Fibroblast of lung (primary cell): ENCODE measurements at places on chromosomes 6 and 20. TPM values are rescaled to one million over a fixed set of nuclear protein-coding genes. Genes with fewer than 3 reads are reported as not detected.

DNA sequence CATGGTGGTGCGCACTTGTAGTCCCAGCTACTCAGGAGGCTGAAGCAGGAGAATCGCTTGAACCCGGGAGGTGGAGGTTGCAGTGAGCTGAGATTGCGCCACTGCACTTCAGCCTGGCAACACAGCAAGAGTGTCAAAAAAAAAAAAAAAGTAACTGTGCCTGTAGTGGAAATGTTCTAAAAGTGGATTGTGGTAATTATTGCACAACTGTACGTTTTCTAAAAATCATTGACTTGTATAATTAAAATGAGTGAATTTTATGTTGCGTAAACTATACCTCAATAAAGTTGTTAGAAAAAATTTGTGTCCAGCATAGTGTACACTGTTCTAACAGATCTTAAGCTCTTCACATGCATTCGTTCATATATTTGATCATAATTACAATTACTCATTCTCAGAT lies 5.5 kb downstream of the SEC23B start:
- no peak overlapping the region for H3K4me3 ChIP-seq
- H3K27me3 ChIP-seq: no peaks in the 10 kb centered on the region
- H3K4me1 ChIP-seq: no peaks in the 10 kb centered on the region
- DNase-seq: no peak

DNA sequence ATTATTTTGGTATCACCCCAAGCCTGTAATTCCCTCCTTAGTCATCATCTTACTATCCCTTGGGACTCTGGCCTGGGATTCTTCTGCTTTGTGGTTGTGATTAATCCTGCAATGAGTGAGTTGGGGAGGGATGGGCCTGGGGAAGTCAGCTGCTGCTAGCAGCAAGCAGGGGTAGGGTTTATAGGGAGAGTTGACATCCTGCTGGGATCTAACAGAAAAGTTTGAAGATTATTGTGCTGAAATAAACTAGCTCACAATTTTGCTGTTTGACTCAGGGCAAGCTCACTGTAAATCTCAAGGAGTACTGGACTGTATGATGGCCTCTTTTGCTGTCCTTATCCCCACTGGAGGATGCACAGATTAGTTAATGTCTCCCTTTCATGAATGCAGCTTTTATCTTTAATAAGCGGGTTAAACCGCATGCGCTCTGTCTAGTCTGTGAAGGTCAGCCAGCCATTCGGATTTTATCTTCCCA lies 83.4 kb downstream of the JARID2 start:
- H3K36me3 ChIP-seq: no peaks in the 10 kb centered on the region
- peak; percentile 91 for DNase-seq
- no peak overlapping the region for H3K27ac ChIP-seq

- H3K4me3 ChIP-seq: no peak overlapping the region
- DNase-seq: no peak
- H3K27ac ChIP-seq: no peak overlapping the region
- no peaks in the 10 kb centered on the region for H3K36me3 ChIP-seq
- no peaks in the 10 kb centered on the region for H3K27me3 ChIP-seq
- H3K4me1 ChIP-seq: peaks cover 4% of the 10 kb centered on the region
These were observed 108.4 kb downstream of the SLX4IP start for GRCh38 chr20:10543480-10543879.

- DNase-seq: no peak
- H3K27ac ChIP-seq: no peak overlapping the region
- H3K27me3 ChIP-seq: no peaks in the 10 kb centered on the region
- no peaks in the 10 kb centered on the region for H3K36me3 ChIP-seq
These were observed 125.9 kb downstream of the COL9A1 start for GRCh38 chr6:70176842-70177550.

GRCh38 chr6:143901885-143902750 lies 37.8 kb downstream of the ZC2HC1B start:
- peak; percentile 82 for DNase-seq
- H3K4me1 ChIP-seq: no peaks in the 10 kb centered on the region
- H3K27me3 ChIP-seq: no peaks in the 10 kb centered on the region

DNA sequence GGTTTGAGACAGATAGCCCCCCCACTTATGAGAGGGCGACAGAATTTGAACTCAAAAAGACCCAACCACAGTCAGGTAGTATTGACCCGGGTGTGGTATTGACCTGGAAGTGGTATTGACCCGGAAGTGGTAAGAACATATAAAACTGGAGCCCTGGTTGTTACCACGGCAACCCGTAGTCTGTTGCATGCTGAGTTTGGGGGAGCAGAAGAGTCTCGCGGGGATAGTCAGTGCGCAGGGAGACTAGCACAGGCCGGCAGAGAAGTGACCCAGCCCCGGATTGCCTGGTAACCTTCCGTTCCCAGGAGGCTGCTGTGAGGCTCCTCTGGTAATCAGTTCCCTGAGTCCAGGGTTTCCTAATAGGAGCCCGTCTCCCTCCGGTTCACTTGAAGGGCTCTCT lies 96.2 kb downstream of the SNX5 start:
- no peak for DNase-seq
- peaks cover 26% of the 10 kb centered on the region for H3K4me1 ChIP-seq
- H3K4me3 ChIP-seq: no peak overlapping the region
- no peak overlapping the region for H3K27ac ChIP-seq
- H3K36me3 ChIP-seq: no peaks in the 10 kb centered on the region

DNA sequence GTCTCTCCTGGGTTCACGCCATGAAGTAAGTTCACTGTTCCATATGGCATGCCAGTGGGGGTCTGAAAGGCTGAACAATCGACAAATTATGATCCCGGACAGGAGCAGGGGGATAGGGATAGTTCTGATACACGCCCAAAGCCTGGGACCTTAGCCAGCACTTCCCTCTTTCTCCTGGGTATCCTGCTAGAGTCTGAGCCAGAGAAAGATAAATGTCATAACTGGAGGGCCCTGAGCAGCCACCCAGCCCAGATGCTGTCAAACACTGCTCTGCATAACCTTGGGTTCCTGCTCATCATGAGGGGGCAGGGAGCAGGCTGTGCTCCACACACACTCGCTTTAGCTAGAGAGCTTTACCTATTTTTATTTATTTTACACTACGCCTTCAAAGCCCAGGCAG lies 12.3 kb downstream of the EDEM2 start:
- H3K4me3 ChIP-seq: no peak overlapping the region
- no peak for DNase-seq
- peaks cover 3% of the 10 kb centered on the region for H3K4me1 ChIP-seq
- peaks cover 6% of the 10 kb centered on the region for H3K36me3 ChIP-seq
- H3K27ac ChIP-seq: no peak overlapping the region
- H3K27me3 ChIP-seq: no peaks in the 10 kb centered on the region

- DNase-seq: no peak
- H3K27ac ChIP-seq: no peak overlapping the region
- no peaks in the 10 kb centered on the region for H3K27me3 ChIP-seq
- no peak overlapping the region for H3K4me3 ChIP-seq
- no peaks in the 10 kb centered on the region for H3K4me1 ChIP-seq
These were observed 135.3 kb upstream of the EEF1E1 start for GRCh38 chr6:8237668-8238067.

DNA sequence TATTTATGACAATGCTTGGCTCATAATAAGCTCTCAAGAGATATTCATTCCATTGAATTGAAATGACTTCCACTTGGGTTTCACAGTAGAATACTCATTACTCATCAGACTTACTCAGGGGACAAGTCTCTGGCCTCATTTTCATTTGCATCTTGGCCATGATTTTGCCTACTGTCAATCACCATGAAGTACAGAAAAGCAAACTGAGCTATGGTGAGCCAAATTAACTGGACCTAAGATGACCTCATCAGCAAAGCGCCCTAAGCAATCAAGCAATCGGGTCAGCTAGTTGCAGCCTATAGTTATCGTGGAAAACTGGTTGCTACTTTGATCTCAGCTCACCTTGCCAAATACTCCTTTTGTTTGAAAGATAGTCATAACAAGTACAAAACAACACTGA lies 494.7 kb upstream of the SLC35B3 start:
- H3K27me3 ChIP-seq: no peaks in the 10 kb centered on the region
- no peak overlapping the region for H3K4me3 ChIP-seq
- no peaks in the 10 kb centered on the region for H3K36me3 ChIP-seq
- H3K27ac ChIP-seq: no peak overlapping the region
- H3K4me1 ChIP-seq: no peaks in the 10 kb centered on the region
- DNase-seq: no peak

GRCh38 chr20:11719153-11719552 lies 198.5 kb upstream of the BTBD3 start:
- no peak overlapping the region for H3K4me3 ChIP-seq
- no peaks in the 10 kb centered on the region for H3K36me3 ChIP-seq
- H3K27ac ChIP-seq: no peak overlapping the region
- DNase-seq: no peak
- no peaks in the 10 kb centered on the region for H3K27me3 ChIP-seq

DNA sequence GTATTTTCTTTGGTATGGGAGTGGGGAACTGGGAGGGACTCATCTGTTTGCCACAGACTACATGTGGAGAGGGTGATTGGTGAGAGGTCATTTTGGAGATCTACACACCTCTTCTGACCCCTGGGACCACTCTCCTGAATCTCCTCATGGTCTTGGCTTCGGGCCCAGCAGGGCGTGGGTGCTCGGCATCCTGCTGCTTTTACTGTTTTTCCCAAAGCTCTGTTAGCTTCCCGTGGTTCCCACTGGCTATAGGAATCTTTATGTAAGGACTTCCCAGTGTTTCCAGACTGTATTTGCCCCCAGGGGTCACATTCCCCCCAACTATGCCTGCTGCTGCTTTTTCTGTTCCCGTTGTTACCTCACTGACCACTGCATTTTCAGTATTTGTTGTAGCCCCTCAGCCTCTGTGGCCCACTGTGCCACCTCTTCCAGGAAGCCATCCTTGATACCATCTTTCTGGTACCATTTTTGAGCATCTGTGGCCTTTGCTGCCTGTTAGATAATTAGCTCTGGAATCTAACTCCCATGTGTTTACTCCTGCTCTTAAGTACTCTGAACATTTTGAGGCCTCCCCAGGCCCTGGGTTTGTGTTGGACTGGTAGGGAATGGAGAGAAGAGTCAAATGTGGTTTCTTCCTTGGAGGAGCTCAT lies 14.9 kb downstream of the PLCG1 start:
- no peaks in the 10 kb centered on the region for H3K36me3 ChIP-seq
- H3K4me1 ChIP-seq: peaks cover 3% of the 10 kb centered on the region
- DNase-seq: no peak
- no peak overlapping the region for H3K27ac ChIP-seq
- H3K4me3 ChIP-seq: no peak overlapping the region
- H3K27me3 ChIP-seq: no peaks in the 10 kb centered on the region

DNA sequence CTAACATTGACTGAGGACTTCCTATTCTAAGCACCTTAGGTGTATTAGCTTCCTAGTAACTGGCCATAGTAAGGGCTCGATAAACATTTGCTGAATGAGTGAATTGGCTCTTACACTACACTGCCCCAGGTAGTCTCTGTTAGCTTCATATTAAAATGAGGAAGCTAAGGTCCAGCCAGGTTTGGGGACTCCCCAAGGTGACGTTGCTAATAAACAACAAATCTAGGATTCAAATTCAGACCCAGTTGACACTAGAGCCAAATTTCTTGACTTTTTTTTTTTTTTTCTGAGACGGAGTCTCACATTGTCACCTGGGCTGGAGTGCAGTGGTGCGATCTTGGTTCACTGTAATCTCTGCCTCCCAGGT lies 16.2 kb downstream of the ARHGAP40 start:
- H3K27me3 ChIP-seq: peaks cover 9% of the 10 kb centered on the region
- DNase-seq: no peak
- no peak overlapping the region for H3K4me3 ChIP-seq
- H3K4me1 ChIP-seq: no peaks in the 10 kb centered on the region

DNA sequence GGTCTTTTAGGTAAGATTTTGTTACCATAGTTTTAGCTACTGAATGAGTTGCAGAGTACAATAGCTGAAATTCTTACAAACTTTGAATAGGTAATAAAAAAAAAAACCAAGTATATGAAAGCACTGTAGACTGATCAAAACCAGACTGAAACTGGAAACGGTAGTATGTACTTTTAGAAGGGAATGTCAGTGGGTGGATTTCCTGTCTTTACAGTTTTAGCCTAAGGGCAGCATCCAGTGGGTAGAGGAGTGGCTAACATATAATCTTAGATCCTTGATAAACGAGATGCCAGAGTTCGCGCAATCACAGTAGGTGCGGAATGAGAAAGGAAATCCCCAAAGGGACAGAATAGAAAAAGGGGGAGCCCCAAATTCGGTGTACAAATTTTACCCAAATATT lies 385.9 kb upstream of the RUNX2 start:
- no peaks in the 10 kb centered on the region for H3K4me1 ChIP-seq
- H3K27me3 ChIP-seq: no peaks in the 10 kb centered on the region
- H3K27ac ChIP-seq: no peak overlapping the region
- no peak for DNase-seq

- H3K36me3 ChIP-seq: no peaks in the 10 kb centered on the region
- DNase-seq: no peak
- no peak overlapping the region for H3K27ac ChIP-seq
- H3K4me3 ChIP-seq: no peak overlapping the region
- no peaks in the 10 kb centered on the region for H3K27me3 ChIP-seq
- H3K4me1 ChIP-seq: no peaks in the 10 kb centered on the region
These were observed 134.9 kb downstream of the PLCB1 start for GRCh38 chr20:8267009-8267408.

GRCh38 chr6:148593130-148593812 lies 153.6 kb upstream of the UST start:
- no peak overlapping the region for H3K4me3 ChIP-seq
- peak overlapping the region; percentile 21 for H3K27ac ChIP-seq
- no peaks in the 10 kb centered on the region for H3K36me3 ChIP-seq
- H3K4me1 ChIP-seq: no peaks in the 10 kb centered on the region
- DNase-seq: peak; percentile 65
- H3K27me3 ChIP-seq: no peaks in the 10 kb centered on the region

GRCh38 chr20:25061103-25061799 lies 3.3 kb upstream of the ACSS1 start:
- DNase-seq: no peak
- no peaks in the 10 kb centered on the region for H3K36me3 ChIP-seq
- H3K4me1 ChIP-seq: peaks cover 4% of the 10 kb centered on the region
- H3K27ac ChIP-seq: no peak overlapping the region
- H3K4me3 ChIP-seq: no peak overlapping the region

DNA sequence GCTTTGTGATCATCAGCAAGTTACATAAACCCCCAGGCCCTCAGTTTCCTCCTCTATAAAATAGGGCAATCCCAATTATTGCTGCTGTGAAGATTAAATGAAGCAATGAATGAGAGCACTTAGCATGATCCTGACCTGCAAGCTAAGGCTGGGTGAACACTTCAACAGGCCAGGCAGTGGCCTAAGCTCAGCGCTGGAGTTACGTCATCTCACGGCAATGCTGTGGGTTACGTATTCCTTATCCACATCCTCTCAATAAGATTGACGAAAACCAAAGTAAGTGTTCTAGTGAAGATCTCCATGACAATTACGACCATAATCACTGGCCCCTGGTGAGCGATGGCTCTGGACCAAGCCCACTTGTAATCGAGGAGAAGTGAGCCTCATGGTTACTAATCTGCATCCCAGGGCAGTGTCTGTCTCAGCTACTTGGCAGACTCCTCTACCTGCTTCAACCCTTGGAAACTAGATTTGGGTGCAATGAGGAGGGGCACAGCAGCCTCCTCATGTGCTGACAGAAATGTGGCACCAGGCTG lies 274.1 kb upstream of the ARID1B start:
- no peak for DNase-seq
- no peak overlapping the region for H3K4me3 ChIP-seq
- H3K27me3 ChIP-seq: no peaks in the 10 kb centered on the region
- H3K4me1 ChIP-seq: no peaks in the 10 kb centered on the region

Gene PLA2G7
- total RNA-seq: under 0.01 TPM in 1 of 2 replicates, not detected in the other

Gene SLC25A27
- total RNA-seq: 12.6 and 18.7 TPM in 2 replicates

Gene NMBR
- total RNA-seq: under 0.01 TPM in 1 of 2 replicates, not detected in the other

Gene CCM2L
- total RNA-seq: not detected in 2 replicates

Gene RHAG
- not detected in 2 replicates for total RNA-seq

Gene SFTA2
- total RNA-seq: not detected in 2 replicates

Gene PROCR
- 46.0 and 50.5 TPM in 2 replicates for total RNA-seq

Gene TPX2
- 5.4 and 21.0 TPM in 2 replicates for total RNA-seq

Gene OPRM1
- not detected in 2 replicates for total RNA-seq

Gene NKAIN4
- total RNA-seq: not detected in 2 replicates

Gene MAD2L1BP
- total RNA-seq: 19.2 and 19.3 TPM in 2 replicates

Gene SLC26A8
- not detected in 2 replicates for total RNA-seq
